Hematopoietic multipotent progenitor cell (in vitro differentiated cells): ENCODE measurements at places on chromosomes 2 and 18. TPM values are rescaled to one million over a fixed set of nuclear protein-coding genes. Genes with fewer than 3 reads are reported as not detected.

DNA sequence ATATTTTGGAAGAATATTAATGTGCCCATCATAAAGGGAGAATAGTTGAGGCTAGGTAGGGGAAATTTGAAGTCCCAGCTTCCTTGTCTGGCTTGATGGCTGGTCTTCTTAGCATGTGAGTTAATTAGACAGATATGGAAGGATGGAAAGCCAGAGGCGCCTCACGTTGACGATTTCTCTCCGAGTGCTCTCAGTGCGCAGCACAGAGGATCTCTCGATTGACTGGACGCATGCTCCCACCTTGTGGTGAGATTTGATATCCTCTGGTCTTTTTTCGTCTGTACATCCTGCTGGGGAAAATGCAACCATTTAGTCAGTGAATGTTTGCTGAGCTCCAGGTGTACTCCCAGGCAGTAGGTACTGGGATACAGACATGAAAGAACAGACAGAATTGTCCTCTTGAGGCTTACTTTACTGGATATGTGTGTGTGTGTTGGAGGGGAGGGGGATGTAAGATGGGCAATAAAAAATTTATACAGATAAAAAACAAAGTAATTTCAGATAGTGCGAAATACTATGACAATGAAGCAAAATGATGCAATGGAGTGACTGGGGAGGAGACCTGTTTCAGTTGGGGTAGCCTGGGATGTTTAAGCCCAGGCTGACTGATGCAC is 66.9 kb upstream of the ZNG1B start:
- DNase-seq, result no peak

GRCh38 chr2:137208431-137208891 is 443.1 kb downstream of the THSD7B start:
- DNase-seq, result no peak

The KCNE4 gene
- total RNA-seq, result not detected

DNA sequence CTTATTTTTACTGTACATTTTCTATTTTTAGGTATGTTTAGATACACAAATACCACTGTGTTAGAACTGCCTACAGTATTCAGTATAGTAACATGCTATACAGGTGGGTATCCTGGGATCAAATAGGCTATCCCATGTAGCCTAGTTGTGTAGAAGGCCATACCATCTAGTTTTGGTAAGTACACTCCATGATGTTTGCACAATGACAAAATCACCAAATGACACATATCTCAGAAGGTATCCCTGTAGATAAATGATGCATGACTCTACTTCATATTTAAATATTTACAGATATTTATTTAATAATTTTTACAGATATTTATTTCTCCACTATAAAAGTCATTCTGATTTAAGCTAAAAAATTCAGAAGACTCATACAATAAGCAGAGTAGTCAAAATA is 233.8 kb upstream of the OSR1 start:
- DNase-seq, result no peak

GRCh38 chr2:215654148-215654819 is 218.4 kb upstream of the FN1 start:
- no peak for DNase-seq

DNA sequence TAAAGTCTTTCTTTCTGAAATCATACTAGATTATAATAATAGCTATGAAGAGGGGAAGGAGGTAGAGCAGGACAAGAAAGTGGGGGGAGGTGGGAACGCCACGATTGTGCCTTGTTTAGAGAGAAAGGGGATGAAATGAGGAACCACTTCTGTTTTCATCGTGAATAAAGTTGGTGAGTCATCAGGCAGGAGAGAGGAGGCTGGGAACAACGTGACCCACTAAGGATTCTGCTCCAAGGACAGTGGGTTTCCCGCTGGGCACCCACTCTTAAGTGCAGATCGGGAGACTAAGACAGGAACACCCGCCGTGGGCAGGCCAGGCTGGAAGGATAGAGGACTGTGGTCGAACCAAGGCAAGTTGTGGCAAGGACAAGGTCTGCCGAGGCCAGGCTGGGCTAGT is 158.2 kb downstream of the L3MBTL4 start:
- DNase-seq, result peak; percentile 43

GRCh38 chr2:238891457-238892203 is 43.7 kb downstream of the TWIST2 start:
- no peak for DNase-seq

- DNase-seq, result peak; percentile 76
These were observed 105.0 kb upstream of the SMAD7 start for GRCh38 chr18:49055754-49056172.

The PRKAG3 gene
- not detected for total RNA-seq

- DNase-seq, result no peak
These were observed 59.5 kb downstream of the PUM2 start for GRCh38 chr2:20291106-20291564.

The GCKR gene
- total RNA-seq, result under 0.01 TPM

DNA sequence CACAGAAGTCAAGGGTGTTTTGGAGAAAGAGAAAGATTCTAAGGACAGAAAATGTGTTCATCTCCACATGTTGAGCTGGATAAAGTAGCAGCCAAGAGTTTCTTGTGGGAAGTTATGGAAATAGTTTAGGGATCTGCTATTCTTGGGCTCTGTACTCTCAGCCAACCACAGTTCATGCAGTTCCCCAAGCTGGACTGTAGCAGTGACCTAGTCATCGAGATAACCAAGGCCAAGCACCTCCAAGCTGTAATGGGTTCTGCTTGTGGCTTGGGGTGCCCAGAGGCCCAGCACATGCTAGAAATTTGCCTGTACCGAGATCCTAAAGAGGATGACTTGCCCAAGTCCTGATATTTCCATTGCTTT is 91.9 kb upstream of the RASGRP3 start:
- DNase-seq, result no peak

- DNase-seq, result no peak
These were observed 29.4 kb upstream of the RNF149 start for GRCh38 chr2:101337877-101338276.

- DNase-seq, result no peak
These were observed 241.1 kb upstream of the VWC2L start for GRCh38 chr2:214169736-214170135.

The TWIST2 gene
- total RNA-seq, result not detected

DNA sequence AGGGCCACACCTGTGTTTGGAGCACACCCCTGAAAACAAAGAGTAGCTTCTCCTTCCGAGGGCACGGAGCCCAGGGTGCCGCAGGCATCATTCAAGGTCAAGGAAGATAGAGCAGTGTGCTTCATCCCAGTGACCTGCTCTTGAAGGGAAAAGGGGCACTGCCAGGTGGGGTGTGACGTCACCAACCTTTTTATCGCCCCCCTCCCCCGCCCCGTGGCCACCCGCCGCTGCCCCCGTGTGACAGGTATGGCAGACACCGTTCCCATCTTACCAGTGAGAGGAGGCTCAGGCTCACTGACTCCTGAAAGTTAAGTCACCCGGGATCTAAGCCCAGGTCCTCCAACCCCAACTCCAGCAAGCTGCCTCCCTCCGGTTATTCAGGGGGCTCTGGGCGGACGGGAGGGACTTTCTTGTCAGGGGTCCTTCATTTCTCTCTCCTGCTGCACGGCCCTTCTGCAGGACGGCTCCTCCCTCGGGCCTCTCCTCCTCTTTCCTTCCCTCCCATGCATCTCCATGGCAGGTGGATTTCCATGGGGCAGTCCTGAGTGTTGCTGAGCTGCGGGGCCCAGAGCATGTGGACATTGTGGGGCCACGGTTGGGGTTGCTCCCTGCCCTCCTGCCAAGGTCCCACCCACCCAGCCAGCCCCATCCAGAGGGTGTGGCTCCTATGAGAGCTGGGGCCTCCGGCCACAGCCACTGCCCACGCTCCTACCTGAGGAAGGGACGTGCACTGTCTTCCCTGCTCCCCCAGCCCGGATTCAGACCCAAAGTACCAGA is 114.1 kb upstream of the HDAC4 start:
- DNase-seq, result no peak

GRCh38 chr18:24831871-24832665 is 371.6 kb downstream of the HRH4 start:
- no peak for DNase-seq

- DNase-seq, result no peak
These were observed 1.8 kb upstream of the DRC1 start for GRCh38 chr2:26399771-26400376.

GRCh38 chr2:15756011-15756550 is 164.4 kb downstream of the DDX1 start:
- no peak for DNase-seq

DNA sequence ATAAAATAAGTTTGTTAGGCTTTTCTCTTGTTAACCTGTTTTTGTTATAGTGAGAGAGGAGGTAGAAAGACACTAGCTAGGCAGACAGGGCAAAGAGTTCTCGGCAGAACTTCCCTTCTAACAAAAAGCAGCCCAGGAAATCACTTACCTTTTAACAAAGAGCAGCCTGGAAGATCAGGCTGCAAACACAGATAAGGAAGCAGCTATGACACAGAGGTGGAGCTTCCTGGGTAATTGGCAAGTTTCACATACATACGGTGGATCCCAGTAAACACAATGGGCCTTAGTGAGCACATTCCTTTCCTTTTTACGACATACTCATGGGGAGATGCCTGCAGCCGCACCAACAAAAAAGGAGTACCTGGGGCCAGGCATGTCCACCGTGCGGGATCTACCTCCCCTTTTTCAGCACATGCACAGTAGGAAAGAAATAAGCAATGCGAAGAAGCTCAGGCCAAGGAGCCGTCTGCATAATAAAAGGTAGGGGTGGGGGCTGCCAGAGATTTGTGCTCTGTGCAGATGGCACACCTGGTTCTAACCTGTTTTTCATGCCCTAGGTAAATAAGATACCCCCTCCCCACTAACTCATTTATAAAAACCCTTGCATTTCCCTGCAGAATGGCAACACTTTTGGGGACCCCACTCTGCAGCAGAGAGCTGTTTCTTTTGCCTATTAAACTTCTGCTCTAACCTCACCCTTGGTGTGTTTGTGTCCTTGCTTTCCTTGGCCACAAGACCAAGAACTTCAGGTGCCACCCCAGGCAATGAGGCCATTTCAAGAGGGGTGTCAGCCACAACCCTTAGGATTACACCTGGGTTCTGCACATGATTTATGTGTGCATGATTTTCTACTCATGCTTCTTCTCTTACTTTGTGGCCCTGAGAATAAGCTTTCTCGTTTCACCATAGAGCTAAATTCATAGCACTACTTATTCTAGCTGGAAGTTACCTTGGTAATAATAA is 26.5 kb downstream of the MDH1 start:
- DNase-seq, result no peak

- no peak for DNase-seq
These were observed 27.3 kb downstream of the ITGAV start for GRCh38 chr2:186617148-186617547.

The TTC21B gene
- 14.3 TPM for total RNA-seq

DNA sequence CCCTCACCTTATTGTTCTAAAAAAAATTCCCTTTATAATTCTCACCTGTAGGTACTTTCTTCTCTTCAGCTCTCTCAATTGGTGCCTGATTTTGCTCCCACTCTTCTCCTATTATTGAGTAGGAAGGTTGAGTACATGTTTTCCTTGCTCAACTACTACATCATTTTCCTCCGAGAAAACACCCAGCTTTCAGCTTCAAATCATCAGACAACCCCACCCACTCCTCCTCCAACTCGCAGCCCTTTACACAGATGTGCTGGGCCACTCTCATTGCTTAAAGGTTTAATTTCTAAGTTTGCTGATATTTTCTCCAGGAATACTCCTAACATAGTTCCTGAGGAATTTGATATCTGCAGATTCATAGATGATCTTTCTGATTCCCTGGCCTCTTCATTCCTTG is 734.4 kb upstream of the ZEB2 start:
- no peak for DNase-seq

GRCh38 chr18:67735506-67735905 is 219.0 kb upstream of the DSEL start:
- no peak for DNase-seq

DNA sequence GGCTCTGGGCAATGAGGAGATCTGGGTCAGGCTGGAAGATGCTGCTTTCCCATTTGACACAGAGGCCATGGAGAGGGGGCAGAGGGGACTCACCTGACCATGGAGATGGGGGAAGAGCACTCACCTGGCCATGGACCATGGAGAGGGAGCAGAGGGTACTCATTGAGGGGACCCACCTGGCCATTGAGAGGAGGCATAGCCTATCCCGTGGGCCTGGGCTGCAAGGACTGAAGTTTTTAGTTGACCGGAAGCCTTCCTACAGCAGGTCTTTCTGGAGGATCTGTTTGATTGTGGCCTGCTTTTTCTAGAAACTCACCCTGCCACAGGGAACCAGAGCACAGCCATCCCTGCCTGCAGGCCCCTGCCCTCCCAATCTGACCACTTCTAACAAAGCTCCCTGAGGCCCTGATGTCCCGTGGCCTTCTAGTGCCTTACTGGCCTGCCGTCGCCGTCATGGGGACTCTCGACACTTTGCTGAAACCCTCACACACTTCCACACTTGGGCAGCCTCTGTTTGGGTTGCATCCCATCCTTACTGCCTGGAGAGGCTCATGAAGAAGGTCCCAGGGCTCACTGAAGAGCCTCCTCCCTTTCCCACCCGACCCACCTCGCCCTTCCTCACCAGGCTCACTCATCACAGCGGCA is 5.1 kb upstream of the PROM2 start:
- DNase-seq, result no peak
